ENCODE measurements at places on chromosomes 16 and 17.

- H3K4me1 ChIP-seq = no peaks in the 10 kb centered on the region
- no peak overlapping the region for H3K27ac ChIP-seq
- no peak overlapping the region for H3K4me3 ChIP-seq
Observed at GRCh38 chr17:58375256-58375655, 23.3 kb upstream of the SUPT4H1 start.

GRCh38 chr16:86580063-86580790, 1.9 kb downstream of the FOXL1 start:
- H3K27me3 ChIP-seq = no peaks in the 10 kb centered on the region
- peak overlapping the region; percentile 64 for H3K27ac ChIP-seq
- peaks cover 23% of the 10 kb centered on the region for H3K36me3 ChIP-seq
- H3K4me1 ChIP-seq = peaks cover 28% of the 10 kb centered on the region
- DNase-seq = peak; percentile 65

DNA sequence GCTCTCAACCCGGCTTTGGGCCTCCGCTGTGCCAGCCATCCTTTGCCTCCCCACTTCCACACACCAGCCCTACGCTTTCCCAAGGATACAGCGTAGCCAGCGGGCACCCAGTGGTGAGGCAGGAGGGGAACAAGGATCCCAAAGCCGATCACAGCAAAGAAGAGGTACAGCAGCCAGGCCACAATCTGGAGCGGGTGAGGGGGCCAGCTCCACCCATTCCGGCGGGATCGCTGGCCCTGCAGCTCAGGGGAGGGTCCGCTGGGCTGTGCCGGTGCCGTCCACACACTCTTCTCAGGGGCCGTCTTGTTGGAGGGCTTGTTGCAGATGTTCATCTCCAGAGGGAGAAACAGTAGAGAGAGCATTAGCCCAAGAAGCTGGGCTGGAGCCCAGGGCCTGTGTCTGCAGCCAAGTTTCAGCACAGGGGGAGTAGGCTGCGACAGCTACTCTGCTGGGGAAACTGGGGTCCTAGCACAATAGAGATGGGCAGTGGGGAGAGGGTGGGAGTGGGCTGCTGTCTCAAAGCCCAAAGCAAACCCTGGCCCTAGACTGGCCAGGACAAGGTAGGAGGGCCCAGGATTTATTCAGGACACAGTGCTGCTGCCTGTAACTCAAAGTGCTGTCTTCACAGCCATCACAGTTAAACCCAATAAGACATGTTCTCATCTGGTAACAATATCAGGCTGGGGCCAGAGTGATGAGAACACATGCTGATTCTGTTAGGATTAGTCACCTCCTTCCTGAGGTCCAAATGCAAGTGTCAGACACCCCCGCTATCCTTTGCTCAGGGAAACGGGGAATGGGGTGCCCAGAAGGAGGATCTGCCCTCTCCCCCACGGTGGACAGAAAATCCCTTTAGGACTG, 9.9 kb downstream of the ZDHHC1 start:
- H3K27me3 ChIP-seq = no peaks in the 10 kb centered on the region
- peak; percentile 99 for DNase-seq
- H3K27ac ChIP-seq = peak overlapping the region; percentile 92
- peak overlapping the region; percentile 21 for H3K4me3 ChIP-seq
- H3K4me1 ChIP-seq = peaks cover 28% of the 10 kb centered on the region

GRCh38 chr17:82231562-82232321, 2.9 kb downstream of the SLC16A3 start:
- peak overlapping the region; percentile 33 for H3K27ac ChIP-seq
- no peaks in the 10 kb centered on the region for H3K4me1 ChIP-seq
- H3K27me3 ChIP-seq = no peaks in the 10 kb centered on the region
- peak overlapping the region; percentile 89 for H3K4me3 ChIP-seq
- peak; percentile 95 for DNase-seq

DNA sequence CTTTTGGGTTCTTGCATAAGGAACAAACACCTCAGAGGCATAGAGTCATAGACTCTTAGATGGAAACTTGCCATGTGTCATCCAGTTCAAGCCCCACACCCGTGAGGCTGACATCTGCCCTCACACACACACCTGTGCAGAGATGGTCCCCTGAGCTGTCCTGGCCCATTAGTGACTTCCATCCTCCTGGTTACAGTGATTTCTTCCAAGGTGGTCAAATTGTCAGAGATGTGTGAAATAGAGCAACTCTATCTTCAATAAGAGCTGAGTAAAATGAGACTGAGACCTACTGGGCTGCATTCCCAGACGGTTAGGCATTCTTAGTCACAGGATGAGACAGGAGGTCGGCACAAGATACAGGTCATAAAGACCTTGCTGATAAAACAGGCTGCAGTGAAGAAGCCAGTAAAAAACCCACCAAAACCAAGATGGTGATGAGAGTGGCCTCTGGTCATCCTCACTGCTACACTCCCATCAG, 342.2 kb upstream of the TNRC6C start:
- no peak for DNase-seq
- peaks cover 10% of the 10 kb centered on the region for H3K27me3 ChIP-seq
